ENCODE measurements at places on chromosomes 1 and 21.

DNA sequence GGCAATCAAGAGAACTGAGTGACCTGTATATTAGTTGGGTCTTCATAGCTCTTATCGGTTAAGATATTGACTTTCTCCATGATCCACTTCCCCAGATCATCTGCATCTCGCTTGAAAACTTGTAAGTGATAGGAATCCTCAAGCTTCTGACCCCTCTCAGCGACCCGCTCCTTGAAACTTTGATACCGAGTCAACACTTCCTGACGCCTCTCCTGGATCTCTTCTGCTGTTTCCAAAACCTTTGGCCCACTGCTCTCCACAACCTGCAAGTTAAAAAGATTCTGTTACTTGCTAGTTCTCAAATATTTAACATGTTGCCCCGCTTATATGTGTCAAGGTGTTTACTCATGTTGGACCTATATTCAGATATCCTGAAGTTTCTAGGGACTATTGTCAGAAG is 1.4 kb downstream of the SPTA1 start:
- DNase-seq: no peak

- no peak for DNase-seq
Observed at GRCh38 chr21:38850277-38850951, 44.7 kb downstream of the ETS2 start.

- no peak for DNase-seq
Observed at GRCh38 chr1:93080179-93080823, 1.2 kb downstream of the MTF2 start.

DNA sequence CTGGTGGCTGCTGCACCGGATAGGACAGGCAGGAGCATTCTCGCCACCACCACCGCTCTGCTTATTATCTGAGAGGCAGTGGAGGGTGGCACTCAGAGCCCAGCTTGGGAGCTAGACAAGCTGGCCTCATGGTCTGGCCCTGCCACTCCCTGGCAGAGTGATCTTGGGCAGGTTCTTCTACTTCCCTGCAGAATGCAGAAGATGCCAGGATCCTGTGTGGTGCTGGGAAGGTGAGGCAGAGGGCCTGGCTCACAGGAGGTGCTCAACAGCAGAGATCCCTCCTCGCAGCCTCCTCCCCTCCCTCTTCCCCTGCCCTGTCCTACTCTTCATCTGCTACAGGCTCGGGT is 60.4 kb downstream of the ARHGEF10L start:
- DNase-seq: no peak

- no peak for DNase-seq
Observed at GRCh38 chr21:33396951-33397350, 6.3 kb upstream of the IFNGR2 start.

GRCh38 chr1:211282023-211282373 is 22.8 kb downstream of the RCOR3 start:
- DNase-seq: no peak

GRCh38 chr1:209822706-209823105 is 5.1 kb upstream of the UTP25 start:
- no peak for DNase-seq

DNA sequence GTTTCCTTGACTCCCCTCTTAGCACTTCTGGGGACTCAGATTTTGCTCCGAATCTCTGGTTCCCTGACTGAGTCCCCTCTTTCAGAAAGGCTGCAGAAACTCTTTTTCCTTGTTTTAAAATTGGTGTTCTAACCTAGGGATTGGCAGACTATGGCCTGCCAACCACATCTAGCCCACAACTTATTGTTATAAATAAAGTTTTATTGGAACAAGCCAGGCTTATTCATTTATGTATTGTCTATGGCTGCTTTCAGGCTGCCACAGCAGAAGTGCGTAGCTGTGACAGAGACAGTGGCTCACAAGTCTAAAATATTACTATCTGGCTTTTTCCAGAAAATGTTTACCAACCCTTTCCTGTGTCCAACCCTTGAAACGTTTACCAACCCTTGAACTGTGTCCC is 81.7 kb downstream of the IER5 start:
- DNase-seq: no peak

DNA sequence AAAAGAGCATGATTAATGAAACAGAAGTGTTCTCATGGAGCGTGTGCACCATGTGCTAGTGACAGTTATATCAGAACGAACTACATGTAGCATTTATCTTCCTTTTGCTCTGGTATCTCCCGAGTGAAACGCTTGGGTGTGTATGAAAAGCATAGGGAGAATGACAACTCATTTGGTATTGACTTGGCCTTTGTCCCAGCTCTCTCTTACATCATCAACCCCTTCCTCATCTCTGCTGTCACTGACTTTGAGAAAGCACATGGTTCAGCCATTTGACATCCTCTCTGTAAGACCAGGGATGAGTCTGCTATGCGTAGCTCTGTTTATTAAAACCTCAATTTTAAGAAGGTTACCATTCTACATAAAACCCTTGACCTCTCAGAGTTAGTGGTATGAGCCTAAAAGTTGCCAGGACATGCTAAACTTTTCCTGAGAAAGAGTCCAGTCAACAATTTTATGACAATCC is 201.0 kb downstream of the NRIP1 start:
- DNase-seq: no peak

DNA sequence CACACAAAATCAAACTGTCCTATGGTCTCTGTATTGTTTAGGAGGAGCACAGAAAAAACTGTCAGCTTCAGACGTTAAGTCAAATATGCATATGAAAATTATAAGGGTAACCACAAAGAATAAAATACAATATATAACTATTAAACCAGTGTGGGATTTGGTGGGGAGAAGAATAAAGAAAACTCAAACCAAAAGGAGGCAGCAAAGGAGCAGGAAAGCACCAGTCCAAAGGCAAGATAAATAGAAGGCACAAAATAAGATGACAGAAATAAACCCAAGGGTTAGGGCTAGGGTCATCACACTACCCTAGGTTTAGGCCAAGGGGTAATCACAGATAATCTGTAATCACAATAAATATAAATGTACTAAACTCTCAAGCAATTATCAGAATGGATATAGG is 32.8 kb downstream of the DLGAP3 start:
- DNase-seq: no peak

DNA sequence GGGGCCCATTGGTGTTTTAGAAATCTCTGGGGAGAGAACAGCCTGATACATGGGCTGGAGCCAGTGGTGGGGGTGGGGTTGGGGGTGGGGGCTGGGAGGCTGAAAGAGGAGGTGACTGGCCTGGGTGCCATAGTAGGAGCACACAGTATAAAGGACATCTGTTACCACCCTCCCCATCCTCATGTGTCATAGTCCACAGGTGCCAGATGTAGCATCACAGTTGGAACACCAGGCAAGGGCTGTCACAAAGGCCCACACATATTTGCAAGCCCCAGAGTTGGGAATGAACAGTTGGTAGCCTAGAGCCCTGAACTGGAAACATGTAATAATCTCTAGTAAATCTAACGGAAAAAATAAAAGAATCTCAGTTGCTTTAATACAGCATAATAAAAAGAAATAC is 55.1 kb upstream of the CR2 start:
- DNase-seq: no peak

DNA sequence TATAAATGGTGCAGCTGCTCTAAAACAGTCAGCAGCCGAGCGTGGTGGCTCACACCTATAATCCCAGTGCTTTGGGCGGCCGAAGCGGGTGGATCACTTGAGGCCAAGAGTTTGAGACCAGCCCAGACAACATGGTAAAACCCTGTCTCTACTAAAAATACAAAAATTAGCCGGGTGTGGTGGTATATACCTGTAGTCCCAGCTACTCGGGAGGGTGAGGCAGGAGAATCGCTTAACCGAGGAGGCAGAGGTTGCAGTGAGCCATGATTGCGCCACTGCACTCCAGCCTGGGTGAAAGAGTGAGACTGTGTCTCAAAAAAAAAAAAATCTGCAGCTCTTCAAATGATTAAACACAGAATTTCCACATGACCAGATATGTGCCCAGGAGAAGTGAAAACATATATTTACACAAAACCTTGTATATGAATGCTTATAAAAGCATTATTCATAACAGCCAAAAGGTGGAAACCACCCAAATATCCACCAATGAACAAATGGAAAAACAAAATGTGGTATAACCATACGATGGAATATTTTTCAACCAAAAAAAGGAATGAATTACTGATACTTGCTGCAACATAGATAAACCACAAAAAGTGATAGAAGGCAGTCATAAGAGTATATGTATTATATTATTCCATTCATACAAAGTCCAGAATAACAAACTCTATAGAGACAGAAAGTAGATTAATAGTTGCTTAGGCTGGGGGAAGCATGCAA is 14.1 kb downstream of the EPS15 start:
- DNase-seq: no peak

- no peak for DNase-seq
Observed at GRCh38 chr1:153800516-153800915, 25.3 kb downstream of the SLC27A3 start.

DNA sequence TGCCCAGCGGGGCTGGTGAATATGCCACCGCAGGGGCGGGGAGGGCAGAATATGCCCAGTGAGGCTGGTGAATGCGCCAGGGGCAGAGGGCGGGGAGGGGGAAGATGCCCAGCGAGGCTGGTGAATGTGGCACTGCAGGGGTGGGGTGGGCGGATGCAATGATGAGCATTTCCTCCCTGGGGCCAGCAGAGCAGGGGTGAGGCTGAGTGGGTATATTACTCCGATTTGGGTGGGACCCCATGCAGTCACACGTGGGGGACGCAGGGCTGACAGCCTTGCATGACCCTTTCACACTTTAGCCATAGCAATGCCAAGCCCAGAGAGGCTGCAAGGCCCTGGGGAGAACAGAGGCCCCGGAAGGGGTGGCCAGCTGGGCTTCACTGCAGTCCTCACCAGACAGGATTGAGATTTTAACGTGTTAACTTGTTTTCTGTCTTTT is 9.3 kb upstream of the SLX9 start:
- DNase-seq: no peak

GRCh38 chr1:43363935-43364525 is 3.8 kb downstream of the ELOVL1 start:
- DNase-seq: no peak

GRCh38 chr1:216332462-216332861 is 90.8 kb downstream of the USH2A start:
- DNase-seq: no peak

DNA sequence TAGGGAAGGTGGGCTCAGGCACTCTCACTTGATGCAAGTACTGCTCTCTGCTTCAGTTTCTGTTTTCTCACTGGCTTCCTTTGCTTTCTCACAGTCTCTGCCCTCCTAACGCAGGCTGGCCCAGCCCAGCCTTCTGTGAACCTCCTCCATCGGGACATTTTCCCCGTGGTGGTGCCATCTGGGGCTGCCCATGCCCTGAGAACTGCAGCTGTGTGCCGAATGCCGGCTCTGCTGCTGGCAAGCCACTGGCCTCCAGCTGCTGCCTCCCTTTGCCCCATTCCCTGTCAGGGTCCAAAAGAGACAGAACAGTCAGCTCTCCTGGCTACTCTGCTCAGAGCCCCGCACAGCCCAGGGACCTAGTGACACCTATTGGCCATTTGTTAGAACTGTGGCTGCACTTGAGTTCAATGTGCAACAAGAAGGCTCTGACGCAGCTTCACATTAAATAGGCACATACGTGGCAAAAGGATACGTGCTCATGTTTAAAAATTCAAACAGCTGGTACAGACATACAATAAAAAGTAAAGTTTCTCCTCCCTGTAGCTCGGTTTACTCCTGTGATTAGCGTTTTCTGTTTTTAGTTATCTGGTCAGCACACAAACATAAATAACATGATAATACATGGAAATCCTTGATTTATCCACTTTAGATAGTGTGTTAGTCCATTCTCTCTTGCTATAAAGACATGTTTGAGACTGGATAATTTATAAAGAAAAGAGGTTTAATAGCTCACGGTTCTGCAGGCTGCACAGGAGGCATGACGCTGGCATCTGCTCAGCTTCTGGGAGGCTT is 46.6 kb downstream of the FCRL5 start:
- peak; percentile 6 for DNase-seq

DNA sequence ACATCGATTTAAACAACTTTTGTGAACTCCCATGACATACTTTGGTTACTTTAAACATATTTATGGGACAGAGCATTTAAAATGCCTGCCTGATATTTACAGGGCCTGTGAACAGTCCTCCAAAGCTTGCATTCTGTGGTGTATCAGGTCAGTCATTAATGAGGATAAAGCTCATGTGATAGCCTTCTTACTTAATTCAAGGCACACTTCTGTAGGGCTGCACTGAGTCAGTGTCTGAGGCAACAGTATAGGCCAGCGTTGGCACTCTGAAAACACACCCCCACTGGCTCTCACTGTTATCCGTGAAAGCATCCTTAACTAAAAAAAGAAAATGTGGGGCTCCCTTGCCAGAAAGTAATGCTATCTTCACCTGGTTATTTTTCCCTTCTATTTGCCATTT is 200.0 kb downstream of the NFIA start:
- DNase-seq: no peak

GRCh38 chr1:70542856-70543255 is 131.8 kb downstream of the CTH start:
- no peak for DNase-seq

- DNase-seq: no peak
Observed at GRCh38 chr21:28953247-28953646, 39.4 kb downstream of the LTN1 start.

GRCh38 chr1:67558449-67559193 is 126.4 kb upstream of the GADD45A start:
- DNase-seq: no peak

DNA sequence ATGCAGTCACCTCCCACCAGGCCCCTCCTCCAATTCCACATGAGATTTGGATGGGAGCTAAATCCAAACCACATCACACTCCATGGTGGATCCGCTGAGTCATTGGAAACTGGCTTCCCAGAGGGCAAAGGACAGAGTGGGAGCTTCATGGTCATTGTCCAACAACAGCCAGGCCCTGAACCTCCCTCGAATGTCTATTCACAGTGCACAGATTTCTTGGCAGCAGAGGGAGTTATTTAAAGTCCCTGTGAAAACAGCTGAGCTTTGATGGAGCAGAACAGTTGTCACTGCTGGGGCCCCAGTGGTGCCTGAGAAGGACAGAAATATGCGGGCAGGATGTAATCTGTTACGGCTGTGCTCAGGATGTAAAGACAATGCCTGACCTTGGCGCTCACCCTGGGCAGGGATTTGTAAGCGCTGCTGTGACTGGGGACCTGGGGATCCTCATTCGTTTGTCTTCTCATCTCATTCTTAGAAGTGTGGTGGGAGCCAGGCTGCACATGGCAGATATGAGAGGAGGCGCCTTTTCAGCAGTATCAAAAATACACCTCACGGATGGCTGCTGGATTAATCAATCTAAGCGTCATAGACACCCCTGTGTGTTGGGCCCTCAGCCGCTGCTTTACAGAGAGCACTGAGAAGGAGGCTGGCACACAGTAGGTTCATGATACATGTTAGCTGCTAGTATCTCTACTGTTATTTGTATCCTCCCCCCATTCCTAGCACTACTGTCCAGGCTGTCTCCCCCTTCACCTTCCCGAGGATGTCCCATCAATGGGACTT is 439.4 kb downstream of the PTPRU start:
- DNase-seq: no peak

DNA sequence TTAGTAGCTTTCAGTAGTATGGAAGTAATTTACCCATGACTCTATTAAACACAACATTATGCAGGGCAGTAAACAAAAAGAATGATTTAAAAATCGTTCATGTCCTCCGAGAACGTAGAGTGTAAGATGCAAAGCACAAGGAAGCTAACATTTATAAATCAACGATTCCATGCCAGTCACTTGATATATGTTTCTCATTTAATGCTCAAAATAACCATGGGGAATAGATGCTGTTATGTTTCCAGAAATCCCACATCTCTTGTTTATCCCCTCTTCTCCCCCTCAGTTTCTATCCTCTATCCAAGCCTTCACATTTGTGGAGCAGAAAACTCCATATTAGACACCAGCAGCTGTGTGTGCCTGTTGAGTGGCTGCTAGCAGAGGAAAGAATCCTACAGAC is 52.8 kb downstream of the LBR start:
- DNase-seq: no peak

All from stimulated activated CD8-positive, alpha-beta memory T cell treated with anti-CD3 and anti-CD28 coated beads, Interleukin-12 subunit alpha, Interleukin-12 subunit beta, amount 100 ng/mL, for 1 hour (primary cell).